Right renal cortex interstitium (tissue), 3 donors: ENCODE measurements at places on chromosomes 6 and 20.

DNA sequence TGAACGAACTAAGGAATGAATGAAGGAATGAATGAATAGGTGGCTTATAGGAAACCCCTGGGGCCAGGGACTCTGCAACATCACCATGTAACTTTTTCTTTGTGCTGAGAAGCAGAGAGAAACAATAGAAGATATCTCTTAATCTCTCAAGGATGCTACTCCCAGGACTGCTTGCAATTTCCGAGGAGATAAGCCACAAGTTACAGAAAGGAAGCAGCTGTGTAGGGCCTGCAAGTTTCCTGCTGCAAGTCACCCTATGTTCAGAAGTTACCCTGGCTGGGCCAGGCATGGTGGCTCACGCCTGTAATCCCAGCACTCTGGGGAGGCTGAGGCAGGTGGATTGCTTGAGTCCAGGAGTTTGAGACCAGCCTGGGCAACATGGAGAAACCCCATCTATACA is 7.3 kb upstream of the MAVS start:
- DNase-seq, result no peak

GRCh38 chr6:169367507-169367906 is 113.9 kb upstream of the THBS2 start:
- DNase-seq, result no peak

DNA sequence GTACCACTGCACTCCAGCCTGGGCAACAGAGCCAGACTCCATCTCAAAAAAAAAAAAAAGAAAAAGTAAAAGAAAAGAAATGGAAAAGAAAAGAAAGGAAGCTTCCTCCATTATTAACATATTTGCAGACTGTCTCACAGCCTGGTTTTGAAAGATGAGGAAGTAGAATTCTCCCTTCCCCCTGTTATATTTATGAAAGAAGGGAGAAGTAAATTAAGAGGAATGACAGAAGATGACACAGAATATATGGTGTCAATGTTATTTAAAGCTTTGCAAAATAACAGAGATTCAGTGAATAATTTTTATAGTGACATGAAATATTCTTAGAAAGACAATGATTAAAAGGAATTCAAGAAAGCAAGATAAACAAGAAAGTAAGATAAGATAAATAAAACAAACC is 83.7 kb upstream of the PRSS16 start:
- DNase-seq, result no peak

DNA sequence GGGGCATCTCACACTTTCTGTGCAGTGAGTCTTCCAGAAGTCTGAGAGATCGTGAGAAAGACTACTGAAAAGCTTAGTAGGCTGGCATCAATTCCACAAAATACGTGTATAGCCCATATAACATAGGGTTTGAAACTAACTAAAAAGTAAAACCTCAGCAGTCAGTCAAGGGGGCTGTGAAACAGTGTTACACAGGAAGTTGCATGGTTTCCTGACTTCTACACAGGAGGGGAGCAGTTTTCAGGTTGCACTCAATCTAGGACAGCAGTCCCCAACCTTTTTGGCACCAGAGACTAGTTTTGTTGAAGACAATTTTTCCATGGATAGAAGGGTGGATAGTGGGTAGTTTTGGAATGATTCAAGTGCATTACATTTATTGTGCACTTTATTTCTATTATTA is 4.7 kb upstream of the LY86 start:
- DNase-seq, result no peak

DNA sequence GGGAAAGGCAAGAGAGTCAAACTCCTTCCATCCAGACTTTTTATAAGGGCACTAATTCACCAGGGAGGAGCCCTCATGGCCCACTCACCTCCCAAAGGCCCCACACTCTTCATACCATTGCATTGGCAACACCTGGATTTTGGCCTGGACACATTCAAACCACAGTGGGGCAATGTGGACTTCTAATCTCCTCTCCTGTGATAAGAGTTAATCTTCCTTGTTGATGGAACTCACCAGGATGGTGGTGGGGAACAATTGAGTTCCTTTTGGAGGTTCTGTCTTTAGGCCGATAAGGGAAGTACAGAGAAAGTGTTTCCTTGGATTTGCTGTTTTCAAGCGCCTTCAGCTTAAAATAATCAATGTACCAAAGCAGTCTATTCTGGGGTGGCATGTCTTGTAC is 268.7 kb downstream of the CD83 start:
- DNase-seq, result no peak

DNA sequence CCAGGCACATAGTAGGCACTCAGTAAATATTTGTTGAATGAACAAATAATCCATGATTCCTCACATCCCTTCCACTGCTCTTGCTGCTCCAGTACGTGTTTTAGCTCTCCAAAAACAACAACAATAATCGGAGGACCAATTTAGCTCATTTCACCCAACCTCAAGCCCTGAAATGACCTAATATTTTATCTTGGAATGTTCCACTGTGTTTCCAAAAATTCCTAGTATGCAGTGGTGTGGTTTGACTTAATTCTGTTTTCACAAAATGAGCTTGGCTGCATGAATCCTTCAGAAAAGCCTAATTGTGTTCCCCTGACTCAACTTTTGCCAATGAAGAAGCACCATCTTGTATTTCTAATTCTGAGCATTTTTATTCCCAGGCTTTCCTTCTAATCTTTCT is 168.0 kb upstream of the PHACTR1 start:
- DNase-seq, result no peak

- no peak for DNase-seq
Measured at GRCh38 chr20:49624317-49624716, 56.4 kb upstream of the PTGIS start.

DNA sequence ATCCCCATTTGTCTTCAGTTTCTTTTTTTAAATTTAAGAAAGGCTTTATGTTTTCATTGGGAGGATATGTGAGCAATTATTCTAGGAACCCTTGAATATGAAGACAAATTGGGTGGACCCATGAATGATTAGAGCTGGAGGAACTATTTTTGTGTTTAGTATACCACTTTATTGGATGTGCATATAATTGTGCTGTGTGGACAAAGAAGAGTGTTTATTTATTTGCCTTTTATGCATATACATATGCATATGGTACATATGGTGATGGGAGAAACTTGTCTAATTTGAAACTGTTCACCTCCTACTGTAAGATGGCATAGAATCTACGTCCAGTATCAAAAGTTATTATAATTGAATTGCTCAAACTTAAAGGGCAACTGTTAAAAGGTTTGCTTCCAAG is 94.8 kb upstream of the CENPW start:
- no peak for DNase-seq

DNA sequence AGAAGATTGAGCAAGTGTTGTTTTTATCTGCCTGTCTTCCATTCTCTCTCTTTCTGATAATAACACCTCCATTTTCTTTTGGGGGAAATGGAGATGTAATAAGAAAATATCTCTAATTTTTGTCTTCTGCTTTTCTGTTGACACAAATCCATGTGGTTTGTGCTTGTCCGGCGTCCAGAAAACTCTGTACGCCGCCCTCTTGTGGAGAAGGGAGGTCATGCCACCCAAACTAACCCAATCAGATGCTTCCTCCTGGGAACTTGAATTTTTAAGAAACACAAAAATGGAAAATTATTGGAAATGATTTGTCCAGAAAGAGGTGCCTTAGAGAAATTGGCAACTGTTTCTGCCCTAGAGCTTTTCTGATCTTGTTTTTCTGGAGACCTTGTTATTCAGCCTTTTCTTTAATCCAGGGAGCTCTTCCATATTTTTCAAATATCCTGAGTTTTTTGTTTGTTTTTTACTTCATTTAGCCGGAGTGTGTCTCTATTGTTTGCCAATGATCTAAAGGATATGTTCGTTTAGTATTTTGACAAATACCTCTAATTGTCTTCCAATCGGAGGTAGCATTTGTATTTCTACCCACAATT is 17.8 kb upstream of the FNDC1 start:
- no peak for DNase-seq

DNA sequence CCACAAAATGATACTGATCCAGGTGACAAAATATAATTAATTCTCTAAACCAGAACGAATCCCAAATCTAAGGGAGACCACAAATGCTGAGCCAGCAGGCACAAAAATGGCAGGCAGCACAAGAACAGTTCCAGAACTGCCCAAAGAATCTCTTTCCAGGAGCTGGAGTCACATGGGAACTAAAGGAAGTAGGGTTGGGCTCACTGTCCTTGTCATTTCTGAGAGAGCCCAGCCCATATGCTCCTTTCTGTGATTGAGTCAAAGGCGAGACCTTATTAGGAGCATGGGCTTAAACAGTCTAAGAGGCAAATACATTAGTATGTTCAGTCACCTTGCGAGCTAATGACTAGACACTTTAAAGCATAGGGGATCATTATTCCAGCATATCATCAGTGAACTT is 327.6 kb upstream of the ARID1B start:
- no peak for DNase-seq
